ENCODE measurements at places on chromosomes 7 and 10. TPM values are rescaled to one million over a fixed set of nuclear protein-coding genes. Genes with fewer than 3 reads are reported as not detected.

NPSR1 gene
- total RNA-seq = not detected

NPTX2 gene
- 32.0 TPM for total RNA-seq

PLAU gene
- 137 TPM for total RNA-seq

HOXA6 gene
- 0.19 TPM for total RNA-seq

SLC13A1 gene
- total RNA-seq = not detected

SLC26A4 gene
- total RNA-seq = 0.47 TPM

EN2 gene
- total RNA-seq = not detected

CNPY1 gene
- total RNA-seq = not detected

TMEM140 gene
- total RNA-seq = 42.1 TPM

CUX1 gene
- total RNA-seq = 62.0 TPM

PLXDC2 gene
- total RNA-seq = 0.92 TPM

AP4M1 gene
- 23.2 TPM for total RNA-seq

HOXA4 gene
- total RNA-seq = 6.8 TPM

CYP26C1 gene
- 1.1 TPM for total RNA-seq

SFR1 gene
- 8.6 TPM for total RNA-seq

CELF2 gene
- total RNA-seq = 37.6 TPM

RADIL gene
- 3.4 TPM for total RNA-seq

OR6B1 gene
- not detected for total RNA-seq

KCP gene
- not detected for total RNA-seq

MICU1 gene
- total RNA-seq = 32.7 TPM

AOC1 gene
- not detected for total RNA-seq

KCND2 gene
- 1.3 TPM for total RNA-seq

GNGT1 gene
- not detected for total RNA-seq

ZFYVE27 gene
- 22.6 TPM for total RNA-seq

SPAM1 gene
- not detected for total RNA-seq

THSD7A gene
- 31.6 TPM for total RNA-seq

ANKRD30A gene
- not detected for total RNA-seq

ENTPD7 gene
- total RNA-seq = 15.4 TPM

TMEM213 gene
- not detected for total RNA-seq

PIK3CG gene
- 14.8 TPM for total RNA-seq

TUBAL3 gene
- not detected for total RNA-seq

CHN2 gene
- total RNA-seq = 7.0 TPM

PLCE1 gene
- 0.19 TPM for total RNA-seq

RHEB gene
- total RNA-seq = 79.2 TPM
